ENCODE measurements at places on chromosomes 16 and 17.

DNA sequence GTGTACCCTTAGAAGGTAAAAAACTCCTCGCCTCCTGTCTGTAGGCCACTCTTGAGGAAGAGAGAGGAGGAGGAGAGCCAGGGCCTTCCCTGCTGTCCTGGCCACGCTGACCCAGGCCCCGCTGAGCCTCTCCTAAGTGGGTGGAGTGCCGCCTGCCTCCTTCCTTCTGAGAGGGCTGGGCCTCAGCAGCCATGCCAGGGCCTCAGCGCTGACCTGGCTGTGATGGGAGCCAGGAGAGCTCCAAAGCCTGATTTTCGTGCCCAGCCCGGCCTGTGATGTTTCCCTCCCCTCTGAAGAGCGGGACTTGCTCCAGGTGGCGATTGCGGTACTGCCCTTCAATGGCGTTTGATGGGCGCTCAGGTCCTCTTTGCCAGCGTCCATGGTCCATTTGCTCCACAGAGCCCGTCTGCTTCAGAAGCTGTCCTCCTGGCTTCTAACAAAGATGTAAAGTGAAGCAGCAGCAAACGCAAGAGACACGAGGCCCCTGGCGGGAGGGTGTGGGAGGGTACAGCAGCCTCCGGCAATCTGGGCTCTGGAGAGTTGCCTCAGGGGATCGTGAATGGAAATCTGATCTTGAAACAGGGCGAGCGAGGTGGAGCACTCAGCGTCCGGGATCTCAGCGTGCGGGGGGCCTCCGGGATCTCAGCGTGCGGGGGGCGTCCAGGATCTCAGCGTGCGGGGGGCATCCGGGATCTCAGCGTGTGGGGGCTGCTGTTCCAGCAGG, 93.5 kb downstream of the NPIPB11 start:
- peak; percentile 37 for DNase-seq

DNA sequence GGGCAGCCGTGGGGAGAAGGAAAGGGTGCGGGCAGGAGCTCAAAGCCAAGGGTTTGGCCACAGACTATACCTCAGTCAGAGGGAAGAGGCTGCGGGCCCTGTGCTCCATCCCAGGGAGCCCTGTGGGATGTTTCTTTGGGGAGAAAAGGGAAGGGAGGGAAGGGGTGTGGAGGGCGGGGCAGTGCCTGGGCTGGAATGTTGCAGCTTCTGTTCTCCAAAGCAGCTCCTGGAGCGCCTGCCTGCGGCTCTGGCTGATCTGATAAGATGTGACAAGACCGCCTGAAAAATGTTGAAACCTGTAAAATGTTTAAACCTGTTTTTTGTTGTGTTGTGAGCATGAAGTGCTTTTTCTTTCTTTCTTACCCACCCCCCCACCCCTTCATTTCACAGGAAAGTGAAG, 32.8 kb downstream of the WNT3 start:
- DNase-seq = no peak

DNA sequence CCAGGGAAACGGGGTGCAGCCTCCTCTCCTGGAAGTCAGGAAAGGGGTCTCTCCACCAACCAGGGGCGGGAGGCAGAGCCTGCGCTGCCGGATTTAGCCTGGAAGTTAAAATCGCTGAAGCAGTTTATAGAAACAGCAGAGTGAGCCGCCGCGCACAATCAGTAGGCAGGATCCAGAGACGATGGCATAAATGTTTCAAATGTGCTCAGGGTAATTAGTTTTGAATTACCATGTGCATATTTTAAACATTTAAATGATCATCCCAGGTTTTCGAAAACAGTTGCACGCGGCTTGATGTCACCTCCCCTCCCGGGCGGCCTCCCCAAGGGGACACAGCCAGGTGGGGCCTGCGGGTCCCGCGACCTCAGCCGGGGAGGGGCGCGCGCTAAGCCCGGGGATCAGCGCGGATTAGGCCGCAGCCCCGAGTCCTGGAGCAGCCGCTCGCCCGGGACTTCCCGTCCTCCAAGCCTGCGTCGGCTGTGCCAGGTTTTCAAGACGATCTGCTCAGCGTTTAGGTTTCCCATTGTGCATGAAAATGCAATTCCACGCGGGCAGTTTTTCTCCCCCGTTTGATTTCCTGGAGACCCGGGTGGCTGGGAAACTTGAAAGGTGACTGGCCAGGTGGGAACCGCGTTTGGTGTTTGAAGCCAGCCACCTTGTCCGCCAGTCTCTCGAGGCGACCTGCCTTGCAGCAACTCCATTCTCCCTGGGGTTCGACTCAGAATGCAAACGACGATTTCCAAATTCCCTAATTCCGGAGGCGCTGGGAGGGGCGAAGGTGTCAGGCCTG, 78.3 kb downstream of the RPA1 start:
- peak; percentile 74 for DNase-seq

- peak; percentile 26 for DNase-seq
Observed at GRCh38 chr16:529012-529575, 1.6 kb downstream of the CAPN15 start.

GRCh38 chr17:33989361-33990148, 265.5 kb upstream of the CCL2 start:
- DNase-seq = no peak

- peak; percentile 36 for DNase-seq
Observed at GRCh38 chr17:2338315-2338657, 985 bp downstream of the SGSM2 start.

DNA sequence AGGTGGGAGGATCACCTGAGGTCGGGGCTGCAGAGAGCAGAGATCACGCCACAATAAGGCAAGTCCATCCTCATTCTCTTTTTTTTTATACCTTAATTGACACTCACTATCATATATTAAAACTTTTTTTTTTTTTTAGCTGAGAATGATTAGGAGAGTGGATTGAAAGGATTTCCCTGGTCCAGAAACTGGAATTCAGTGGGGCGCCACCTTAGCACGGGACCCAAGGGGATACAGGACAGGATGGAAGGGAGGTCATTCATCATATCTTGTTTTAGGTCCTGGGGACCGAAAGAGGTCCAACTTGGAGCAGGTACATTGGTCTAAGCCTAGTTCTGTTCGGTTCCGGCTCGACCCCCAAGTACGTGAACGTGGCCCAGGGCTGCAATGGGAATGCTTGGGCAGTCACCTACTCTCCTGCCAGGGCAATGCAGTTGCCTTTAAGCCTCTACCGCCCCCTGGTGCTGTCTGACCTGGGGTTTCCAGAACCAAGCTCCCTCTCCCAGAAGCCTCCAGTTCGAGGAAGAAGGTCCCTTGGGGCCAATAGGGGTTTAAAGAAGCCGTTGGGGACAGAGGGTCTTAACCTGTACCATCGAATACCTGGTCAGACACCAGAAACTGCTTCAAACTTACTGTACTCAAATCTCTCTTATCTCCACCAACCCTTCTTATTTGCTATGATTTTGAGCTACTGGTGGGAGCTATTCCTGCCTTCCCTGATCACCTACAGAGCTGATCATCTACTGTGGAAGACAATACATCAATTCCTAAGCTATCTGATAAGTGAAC, 19.9 kb upstream of the GPATCH8 start:
- DNase-seq = peak; percentile 40

GRCh38 chr17:82380860-82381702, 9.5 kb downstream of the UTS2R start:
- DNase-seq = no peak

DNA sequence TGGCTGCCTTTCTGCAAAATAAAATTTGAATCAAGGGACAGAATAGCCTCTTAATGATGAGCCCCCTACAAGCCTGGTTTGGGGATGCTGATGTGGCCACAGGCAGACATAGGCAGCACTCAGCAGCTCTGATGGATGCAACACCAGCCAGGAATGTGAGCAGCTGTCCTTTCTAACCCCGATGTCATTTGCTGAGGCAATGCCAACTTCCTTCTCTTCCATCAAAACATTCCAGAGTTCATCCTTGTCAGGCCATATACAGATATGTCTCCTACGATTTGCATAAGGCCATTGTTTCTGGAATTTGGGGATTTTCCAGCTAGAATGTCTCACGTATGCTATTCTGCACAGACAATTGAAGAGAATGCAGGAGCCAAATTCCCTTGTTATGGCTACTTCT, 52.1 kb upstream of the MYOCD start:
- DNase-seq = no peak

- peak; percentile 79 for DNase-seq
Observed at GRCh38 chr17:73139296-73139695, 25.5 kb upstream of the SSTR2 start.

GRCh38 chr17:80833952-80834892, 157.4 kb upstream of the CHMP6 start:
- peak; percentile 76 for DNase-seq

DNA sequence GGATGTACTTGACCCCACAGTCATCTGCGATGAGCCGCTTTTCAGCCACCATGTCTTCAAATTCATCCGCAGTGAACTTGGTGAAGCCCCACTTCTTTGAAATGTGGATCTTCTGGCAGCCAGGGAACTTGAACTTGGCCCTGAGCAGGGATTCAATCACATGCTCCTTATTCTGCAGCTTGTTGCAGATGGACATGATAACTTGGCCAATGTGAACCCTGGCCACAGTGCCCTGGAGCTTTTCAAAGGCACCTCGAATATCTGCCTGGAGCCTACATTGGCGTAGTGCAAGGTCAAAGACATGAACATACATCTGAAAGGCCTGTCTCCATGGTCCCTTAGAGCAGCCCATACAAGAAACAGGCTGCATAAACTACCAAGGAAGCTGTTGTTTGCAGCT, 1.8 kb upstream of the TENT4B start:
- DNase-seq = no peak

- DNase-seq = no peak
Observed at GRCh38 chr16:65895906-65896305, 470.6 kb upstream of the CDH5 start.

- DNase-seq = no peak
Observed at GRCh38 chr16:77745972-77746371, 23.7 kb downstream of the NUDT7 start.

- peak; percentile 74 for DNase-seq
Observed at GRCh38 chr17:80832888-80833583, 158.6 kb upstream of the CHMP6 start.

- peak; percentile 83 for DNase-seq
Observed at GRCh38 chr16:21277045-21277926, 804 bp downstream of the CRYM start.

DNA sequence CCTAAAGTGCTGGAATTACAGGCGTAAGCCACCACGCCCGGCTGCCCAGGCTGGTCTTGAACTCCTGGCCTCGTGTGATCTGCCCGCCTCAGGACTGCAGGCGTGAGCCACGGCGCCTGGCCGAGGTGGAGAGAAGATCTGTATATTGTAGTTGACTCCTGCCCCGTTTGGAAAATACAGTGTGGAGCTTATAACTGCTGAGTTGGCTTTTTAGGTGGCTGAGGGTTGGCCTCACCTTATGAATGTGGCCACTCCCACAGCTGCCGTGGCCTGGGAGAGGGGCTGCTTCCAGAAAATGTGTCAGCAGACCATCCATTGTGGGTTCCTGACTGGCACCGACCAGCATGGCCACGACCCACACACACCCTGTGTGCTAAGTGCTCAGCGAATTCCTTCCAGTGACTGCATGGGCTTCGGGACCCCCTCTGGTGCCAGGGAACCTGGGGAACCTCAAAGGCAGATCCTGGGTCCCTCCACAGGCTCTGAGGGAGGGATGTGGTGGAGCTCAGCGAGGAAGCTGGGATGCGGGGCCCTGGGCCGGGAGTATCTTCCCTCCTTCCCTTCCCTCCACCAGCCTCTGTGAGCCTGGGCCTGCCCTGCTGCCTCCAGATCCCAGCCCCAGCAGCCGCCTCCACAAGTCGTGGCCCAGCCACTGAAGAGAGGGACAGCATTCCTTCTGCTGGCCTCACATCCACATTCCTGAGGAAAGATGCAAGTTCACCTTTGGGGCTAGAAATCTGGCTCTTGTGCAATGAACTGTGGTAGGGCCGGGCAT, 10.9 kb upstream of the RAB11FIP3 start:
- no peak for DNase-seq

DNA sequence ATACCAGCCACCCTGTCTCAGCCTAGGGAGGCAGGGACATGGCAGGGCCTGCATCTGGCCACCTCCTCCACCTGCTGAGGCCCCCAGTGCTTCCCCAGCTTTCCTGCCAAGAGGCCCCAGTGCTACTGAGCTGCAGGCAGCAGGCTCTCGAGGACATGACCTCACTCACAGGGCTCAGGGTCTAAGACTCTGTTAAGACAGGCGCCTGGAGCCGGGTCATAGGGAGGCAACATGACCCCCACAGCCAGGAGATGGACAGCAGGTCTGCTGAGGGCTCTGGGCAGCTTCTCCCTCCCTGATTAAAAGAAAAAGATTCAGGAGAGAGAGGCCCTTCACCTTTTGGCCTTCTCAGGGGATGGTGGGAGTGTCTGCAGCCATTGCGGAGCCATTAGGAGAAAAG, 23.2 kb upstream of the FASN start:
- DNase-seq = no peak

GRCh38 chr16:89904606-89905510, 13.8 kb upstream of the MC1R start:
- DNase-seq = no peak

- DNase-seq = no peak
Observed at GRCh38 chr17:73510981-73511718, 133.1 kb downstream of the SDK2 start.

DNA sequence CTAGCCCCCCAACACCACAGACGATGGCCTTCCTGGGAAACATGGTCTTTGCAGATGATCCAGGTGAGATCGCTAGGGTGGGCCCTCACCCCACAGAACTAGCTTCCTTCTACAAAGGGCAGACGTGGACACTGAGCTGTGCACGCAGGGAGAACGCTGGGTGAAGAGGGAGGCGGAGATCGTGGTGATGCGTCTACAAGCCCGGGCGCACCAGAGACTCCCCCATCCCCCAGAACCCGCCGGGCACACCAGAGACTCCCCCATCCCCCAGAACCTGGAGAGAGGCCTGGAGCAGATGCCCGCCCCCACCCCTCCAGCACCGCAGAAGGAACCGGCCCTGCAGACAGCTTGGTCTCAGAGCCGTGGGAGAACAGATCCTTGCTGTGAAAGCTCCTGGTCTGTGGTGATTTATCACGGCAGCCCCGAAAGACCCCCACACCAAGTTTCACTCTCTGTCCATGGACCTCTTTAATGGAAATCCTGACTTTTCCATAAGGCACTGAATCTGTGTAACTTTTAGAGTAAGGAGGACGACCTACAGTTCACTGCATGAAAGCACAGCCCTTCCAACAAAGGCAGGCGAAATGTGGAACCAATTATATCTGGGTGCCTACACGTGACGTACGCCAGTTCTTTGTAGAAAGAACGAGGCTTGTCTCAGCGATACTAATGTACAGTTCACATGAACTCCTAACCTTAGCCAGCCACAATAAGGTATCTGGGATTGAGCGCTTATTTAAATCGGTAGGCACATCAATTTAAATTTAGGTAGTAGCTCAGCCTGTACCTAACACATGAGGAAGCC, 88.5 kb downstream of the ANKRD11 start:
- DNase-seq = peak; percentile 53

DNA sequence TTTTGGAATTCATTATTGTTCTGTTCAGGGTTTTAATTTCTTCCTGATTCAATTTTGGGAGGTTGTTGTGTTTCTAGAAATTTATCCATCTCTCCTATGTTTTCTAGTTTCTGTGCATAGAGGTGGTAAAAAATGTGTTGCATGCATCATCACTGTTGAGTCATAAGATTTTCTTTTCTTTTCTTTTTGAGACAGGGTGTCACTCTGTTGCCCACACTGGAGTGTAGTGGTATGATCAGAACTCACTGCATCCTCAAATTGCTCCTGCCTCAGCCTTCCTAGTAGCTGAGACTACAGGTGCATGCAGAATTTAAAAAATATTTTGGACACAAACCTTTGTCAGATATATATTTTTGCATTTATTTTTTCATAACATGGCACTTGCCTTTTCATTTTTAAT, 184.8 kb downstream of the BCAS3 start:
- no peak for DNase-seq

- DNase-seq = no peak
Observed at GRCh38 chr16:82187829-82188228, 17.8 kb upstream of the MPHOSPH6 start.

GRCh38 chr17:69884846-69885245, 190.2 kb upstream of the KCNJ16 start:
- DNase-seq = no peak
